ENCODE measurements at places on chromosomes 1 and 21. TPM values are rescaled to one million over a fixed set of nuclear protein-coding genes. Genes with fewer than 3 reads are reported as not detected.

Gene CAMK2N1
- 13.0 TPM for total RNA-seq

Gene CFAP107
- not detected for total RNA-seq

Gene SVBP
- total RNA-seq: 21.4 TPM

Gene SMIM1
- 1.8 TPM for total RNA-seq

Gene TMEM79
- 1.5 TPM for total RNA-seq

Gene ECM1
- total RNA-seq: 5.1 TPM

Gene PATJ
- total RNA-seq: 10.1 TPM

Gene LRIF1
- 7.1 TPM for total RNA-seq

Gene DIO1
- 155 TPM for total RNA-seq

Gene MROH9
- total RNA-seq: not detected

GRCh38 chr1:30305061-30305460 lies 418.3 kb downstream of the MATN1 start:
- H3K36me3 ChIP-seq: no peaks in the 10 kb centered on the region
- no peak overlapping the region for H3K4me3 ChIP-seq
- DNase-seq: peak; percentile 10
- H3K27me3 ChIP-seq: no peaks in the 10 kb centered on the region
- H3K27ac ChIP-seq: no peak overlapping the region

DNA sequence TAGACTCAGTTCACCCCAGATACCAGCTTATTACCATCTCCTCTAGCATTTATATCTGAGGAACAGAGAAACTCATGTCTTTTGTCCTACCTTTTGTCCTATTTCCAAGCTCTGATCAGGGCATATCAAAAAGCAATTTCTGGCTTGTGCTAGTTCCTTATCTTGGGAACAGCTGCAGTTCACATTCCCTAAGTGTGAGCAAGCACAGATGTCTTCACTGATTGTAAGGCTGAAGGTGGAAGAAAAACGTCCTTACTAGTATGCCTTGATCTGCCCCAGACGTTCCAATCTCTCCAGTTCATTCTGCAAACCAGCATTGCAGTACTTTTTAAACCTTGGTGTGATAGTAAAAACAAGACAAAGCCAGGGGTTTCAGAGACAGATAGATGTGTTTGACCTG lies 139.8 kb downstream of the NCAM2 start:
- no peaks in the 10 kb centered on the region for H3K36me3 ChIP-seq
- H3K27ac ChIP-seq: no peak overlapping the region
- DNase-seq: no peak
- no peak overlapping the region for H3K4me3 ChIP-seq

DNA sequence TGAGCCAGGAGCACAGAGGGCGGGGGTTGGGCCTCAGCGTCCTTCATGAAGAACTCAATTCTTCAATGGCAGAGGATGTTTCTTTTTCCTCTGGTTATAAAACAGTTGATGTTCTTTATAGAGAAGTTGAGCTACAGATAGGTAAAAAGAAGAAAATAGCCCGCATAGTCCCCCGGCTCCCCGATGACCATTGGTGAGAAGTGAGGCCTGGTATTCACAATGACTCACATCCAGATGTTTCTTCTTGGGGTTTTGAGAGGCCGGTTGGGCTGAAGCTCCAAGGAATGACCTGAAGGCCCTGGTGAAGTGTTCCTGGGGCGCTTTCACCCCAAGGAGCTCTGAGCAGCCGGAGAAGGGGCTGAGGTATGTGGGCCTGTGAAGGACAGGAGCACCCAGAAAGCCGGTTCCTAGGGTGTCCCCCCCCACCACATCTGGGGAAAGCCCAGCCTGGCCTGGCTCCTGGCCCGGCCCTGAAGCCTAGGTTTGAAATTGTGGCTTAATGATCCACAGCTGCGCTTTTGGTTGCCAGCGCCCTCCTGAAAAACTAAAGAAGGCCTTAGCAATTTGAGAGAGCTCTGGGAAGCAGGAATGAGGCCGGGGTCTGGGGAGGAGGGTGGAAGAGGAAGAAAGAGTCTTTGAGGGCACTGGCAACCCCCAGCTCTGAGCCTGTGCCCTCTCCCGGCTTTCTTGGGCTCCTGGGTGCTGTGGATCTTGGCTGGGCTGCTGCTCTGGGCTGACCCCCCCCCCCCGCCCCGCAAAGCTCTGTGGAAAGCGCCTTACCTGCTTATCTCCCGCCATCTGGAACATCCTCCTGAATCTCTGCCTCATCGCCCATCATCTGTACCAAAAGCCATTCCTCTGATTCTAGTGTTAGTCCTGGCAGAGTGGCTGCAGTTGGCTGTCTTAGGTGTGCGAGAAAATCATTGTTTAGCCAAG lies 444.7 kb downstream of the CAMTA1 start:
- H3K4me3 ChIP-seq: no peak overlapping the region
- no peaks in the 10 kb centered on the region for H3K36me3 ChIP-seq
- no peaks in the 10 kb centered on the region for H3K27me3 ChIP-seq
- no peak overlapping the region for H3K27ac ChIP-seq
- H3K4me1 ChIP-seq: no peaks in the 10 kb centered on the region

GRCh38 chr1:157523774-157524493 lies 28.4 kb downstream of the FCRL5 start:
- H3K4me1 ChIP-seq: no peaks in the 10 kb centered on the region
- H3K27me3 ChIP-seq: no peaks in the 10 kb centered on the region
- no peak overlapping the region for H3K4me3 ChIP-seq
- H3K36me3 ChIP-seq: no peaks in the 10 kb centered on the region
- no peak for DNase-seq
- H3K27ac ChIP-seq: no peak overlapping the region

DNA sequence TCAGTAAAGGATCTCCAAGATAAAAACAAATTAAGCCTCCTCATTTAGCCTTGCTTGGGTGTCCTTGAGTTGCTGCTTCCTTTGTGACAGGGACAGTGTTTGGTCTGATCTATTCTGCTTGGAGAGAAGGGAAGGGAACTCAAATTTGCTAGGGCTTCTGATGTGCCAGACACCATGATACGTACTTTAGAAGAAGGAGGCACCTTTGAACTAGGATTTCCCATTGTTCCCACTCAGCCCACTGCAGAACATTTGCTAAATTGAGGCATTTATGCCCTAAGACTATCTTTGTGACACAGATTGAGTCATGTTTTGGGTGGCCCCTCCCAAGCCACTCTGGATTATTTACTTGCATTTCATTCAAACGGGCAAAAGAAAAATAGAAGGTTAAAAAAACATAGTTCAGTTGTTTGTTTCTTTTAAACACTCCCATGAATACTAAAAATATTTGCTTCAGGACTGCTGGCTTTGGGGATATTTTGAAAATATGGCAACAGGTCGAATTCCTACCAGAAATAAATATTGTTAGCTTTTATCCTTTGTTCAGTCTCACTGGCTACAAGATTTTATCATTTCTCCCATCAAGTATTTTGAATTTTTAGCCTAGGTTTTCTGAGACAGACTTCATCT lies 81.9 kb upstream of the WLS start:
- DNase-seq: no peak
- no peak overlapping the region for H3K4me3 ChIP-seq
- no peaks in the 10 kb centered on the region for H3K36me3 ChIP-seq
- no peaks in the 10 kb centered on the region for H3K4me1 ChIP-seq
- H3K27ac ChIP-seq: no peak overlapping the region
- H3K27me3 ChIP-seq: no peaks in the 10 kb centered on the region

DNA sequence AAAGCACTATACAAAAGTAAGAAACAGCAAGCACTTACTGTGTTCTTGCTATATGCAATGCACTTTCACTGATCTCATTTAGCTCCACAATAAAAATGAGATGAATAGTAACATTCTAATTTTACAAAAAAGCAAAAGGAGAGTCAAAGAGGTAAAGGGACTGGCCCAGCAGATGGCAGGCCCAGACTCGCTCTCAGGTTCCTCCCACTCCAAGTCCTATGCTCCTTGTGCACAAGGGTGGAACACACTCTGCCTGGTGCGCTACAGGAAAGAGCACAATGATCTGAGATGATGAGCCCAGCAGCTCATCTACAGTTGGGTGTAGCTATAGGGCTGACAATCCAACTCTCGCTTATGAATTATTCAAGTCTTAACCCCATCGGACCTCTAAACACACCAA lies 94.1 kb upstream of the LYST start:
- no peak overlapping the region for H3K27ac ChIP-seq
- H3K27me3 ChIP-seq: no peaks in the 10 kb centered on the region
- peaks cover 3% of the 10 kb centered on the region for H3K36me3 ChIP-seq
- no peak for DNase-seq

GRCh38 chr1:157311730-157312081 lies 173.5 kb upstream of the ETV3 start:
- no peak overlapping the region for H3K27ac ChIP-seq
- no peak for DNase-seq
- no peak overlapping the region for H3K4me3 ChIP-seq
- no peaks in the 10 kb centered on the region for H3K27me3 ChIP-seq

- no peak overlapping the region for H3K27ac ChIP-seq
- DNase-seq: no peak
- no peaks in the 10 kb centered on the region for H3K4me1 ChIP-seq
- H3K36me3 ChIP-seq: no peaks in the 10 kb centered on the region
Measured at GRCh38 chr1:62234688-62235087, 40.0 kb downstream of the L1TD1 start.

GRCh38 chr1:198007687-198008607 lies 90.8 kb downstream of the LHX9 start:
- H3K27ac ChIP-seq: no peak overlapping the region
- no peak overlapping the region for H3K4me3 ChIP-seq
- H3K27me3 ChIP-seq: no peaks in the 10 kb centered on the region
- DNase-seq: no peak
- no peaks in the 10 kb centered on the region for H3K4me1 ChIP-seq

DNA sequence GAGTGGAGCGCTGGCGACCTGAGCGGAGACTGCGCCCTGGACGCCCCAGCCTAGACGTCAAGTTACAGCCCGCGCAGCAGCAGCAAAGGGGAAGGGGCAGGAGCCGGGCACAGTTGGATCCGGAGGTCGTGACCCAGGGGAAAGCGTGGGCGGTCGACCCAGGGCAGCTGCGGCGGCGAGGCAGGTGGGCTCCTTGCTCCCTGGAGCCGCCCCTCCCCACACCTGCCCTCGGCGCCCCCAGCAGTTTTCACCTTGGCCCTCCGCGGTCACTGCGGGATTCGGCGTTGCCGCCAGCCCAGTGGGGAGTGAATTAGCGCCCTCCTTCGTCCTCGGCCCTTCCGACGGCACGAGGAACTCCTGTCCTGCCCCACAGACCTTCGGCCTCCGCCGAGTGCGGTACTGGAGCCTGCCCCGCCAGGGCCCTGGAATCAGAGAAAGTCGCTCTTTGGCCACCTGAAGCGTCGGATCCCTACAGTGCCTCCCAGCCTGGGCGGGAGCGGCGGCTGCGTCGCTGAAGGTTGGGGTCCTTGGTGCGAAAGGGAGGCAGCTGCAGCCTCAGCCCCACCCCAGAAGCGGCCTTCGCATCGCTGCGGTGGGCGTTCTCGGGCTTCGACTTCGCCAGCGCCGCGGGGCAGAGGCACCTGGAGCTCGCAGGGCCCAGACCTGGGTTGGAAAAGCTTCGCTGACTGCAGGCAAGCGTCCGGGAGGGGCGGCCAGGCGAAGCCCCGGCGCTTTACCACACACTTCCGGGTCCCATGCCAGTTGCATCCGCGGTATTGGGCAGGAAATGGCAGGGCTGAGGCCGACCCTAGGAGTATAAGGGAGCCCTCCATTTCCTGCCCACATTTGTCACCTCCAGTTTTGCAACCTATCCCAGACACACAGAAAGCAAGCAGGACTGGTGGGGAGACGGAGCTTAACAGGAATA lies 4.2 kb downstream of the TFAP2E start:
- no peak for DNase-seq
- H3K4me3 ChIP-seq: peak overlapping the region; percentile 34
- no peaks in the 10 kb centered on the region for H3K27me3 ChIP-seq
- H3K36me3 ChIP-seq: no peaks in the 10 kb centered on the region
- no peak overlapping the region for H3K27ac ChIP-seq
- peaks cover 19% of the 10 kb centered on the region for H3K4me1 ChIP-seq

DNA sequence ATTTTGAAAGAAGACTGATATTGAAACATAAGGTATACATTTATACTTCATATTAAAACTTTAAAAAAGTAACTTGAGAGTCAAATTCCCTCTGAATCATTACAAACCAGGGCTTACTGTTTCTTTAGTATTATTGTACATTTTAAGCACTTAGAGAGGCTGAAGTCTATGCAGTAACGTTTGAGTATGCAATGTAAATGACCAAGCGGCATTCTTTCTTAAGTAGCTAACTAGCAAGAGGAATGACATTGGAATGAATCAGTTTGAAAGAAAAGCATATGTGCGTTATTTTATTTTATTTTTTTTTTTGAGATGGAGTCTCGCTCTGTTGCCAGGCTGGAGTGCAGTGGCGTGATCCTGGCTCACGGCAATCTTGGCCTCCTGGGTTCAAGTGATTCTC lies 24.3 kb downstream of the WNT2B start:
- no peaks in the 10 kb centered on the region for H3K27me3 ChIP-seq
- no peak overlapping the region for H3K27ac ChIP-seq
- no peak overlapping the region for H3K4me3 ChIP-seq
- DNase-seq: no peak
- no peaks in the 10 kb centered on the region for H3K4me1 ChIP-seq

DNA sequence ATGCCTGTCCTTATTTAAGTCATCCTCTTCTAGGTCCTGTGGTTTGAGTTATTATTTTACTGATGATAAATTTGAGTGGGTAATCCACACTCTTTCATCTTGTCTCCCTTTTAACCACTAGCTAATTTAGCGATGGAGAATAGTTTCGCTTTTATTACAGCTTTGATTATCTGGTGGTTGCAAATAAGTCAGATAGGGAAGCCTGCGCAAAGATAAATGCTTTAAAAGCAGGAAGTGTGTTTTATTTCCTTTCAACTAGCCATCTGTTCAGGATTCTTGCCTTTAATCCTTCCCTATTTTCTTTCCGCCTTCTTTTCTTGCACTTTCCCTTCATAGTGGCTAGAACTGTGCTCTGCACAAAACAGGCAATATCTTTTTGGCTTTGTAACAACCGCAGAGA lies 129.0 kb downstream of the TGFB2 start:
- H3K4me3 ChIP-seq: no peak overlapping the region
- no peaks in the 10 kb centered on the region for H3K36me3 ChIP-seq
- no peak overlapping the region for H3K27ac ChIP-seq
- no peaks in the 10 kb centered on the region for H3K27me3 ChIP-seq
- no peaks in the 10 kb centered on the region for H3K4me1 ChIP-seq
- no peak for DNase-seq

- H3K27ac ChIP-seq: no peak overlapping the region
- no peaks in the 10 kb centered on the region for H3K27me3 ChIP-seq
- no peak for DNase-seq
Measured at GRCh38 chr1:179586107-179586823, 5.4 kb upstream of the TDRD5 start.

DNA sequence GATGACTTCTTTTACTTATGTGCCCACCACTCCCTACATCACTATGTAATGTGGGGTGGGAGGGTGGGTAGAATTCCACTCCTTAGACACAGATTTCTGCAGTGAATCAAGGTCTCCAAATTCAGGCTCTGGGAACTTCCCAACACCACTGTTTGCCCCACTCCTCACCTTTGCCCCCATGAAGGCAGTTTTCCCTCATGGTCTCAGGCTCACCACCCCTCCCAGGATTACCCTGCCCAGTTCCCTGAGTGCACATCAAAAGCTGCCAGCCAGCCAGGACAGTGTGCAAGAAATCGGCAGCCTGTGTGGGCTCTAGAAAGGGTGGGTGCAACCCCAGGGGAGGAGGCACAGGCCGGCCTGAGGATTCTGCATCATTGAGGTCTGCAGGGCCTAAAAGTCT lies 14.8 kb downstream of the NENF start:
- H3K4me1 ChIP-seq: no peaks in the 10 kb centered on the region
- no peak overlapping the region for H3K27ac ChIP-seq
- no peaks in the 10 kb centered on the region for H3K27me3 ChIP-seq
- DNase-seq: no peak
